Activated effector memory CD4-positive, alpha-beta T cell treated with anti-CD3 and anti-CD28 coated beads, Interleukin-2, amount 50 U/mL, for 16 hours (primary cell): ENCODE measurements at places on chromosomes 2 and 18.

- DNase-seq, result no peak
Observed at GRCh38 chr2:1794821-1795220, 50.5 kb upstream of the PXDN start.

- DNase-seq, result no peak
Observed at GRCh38 chr18:3524706-3525105, 74.7 kb downstream of the TGIF1 start.

GRCh38 chr2:28544405-28544921 lies 48.6 kb downstream of the PLB1 start:
- DNase-seq, result peak; percentile 68

DNA sequence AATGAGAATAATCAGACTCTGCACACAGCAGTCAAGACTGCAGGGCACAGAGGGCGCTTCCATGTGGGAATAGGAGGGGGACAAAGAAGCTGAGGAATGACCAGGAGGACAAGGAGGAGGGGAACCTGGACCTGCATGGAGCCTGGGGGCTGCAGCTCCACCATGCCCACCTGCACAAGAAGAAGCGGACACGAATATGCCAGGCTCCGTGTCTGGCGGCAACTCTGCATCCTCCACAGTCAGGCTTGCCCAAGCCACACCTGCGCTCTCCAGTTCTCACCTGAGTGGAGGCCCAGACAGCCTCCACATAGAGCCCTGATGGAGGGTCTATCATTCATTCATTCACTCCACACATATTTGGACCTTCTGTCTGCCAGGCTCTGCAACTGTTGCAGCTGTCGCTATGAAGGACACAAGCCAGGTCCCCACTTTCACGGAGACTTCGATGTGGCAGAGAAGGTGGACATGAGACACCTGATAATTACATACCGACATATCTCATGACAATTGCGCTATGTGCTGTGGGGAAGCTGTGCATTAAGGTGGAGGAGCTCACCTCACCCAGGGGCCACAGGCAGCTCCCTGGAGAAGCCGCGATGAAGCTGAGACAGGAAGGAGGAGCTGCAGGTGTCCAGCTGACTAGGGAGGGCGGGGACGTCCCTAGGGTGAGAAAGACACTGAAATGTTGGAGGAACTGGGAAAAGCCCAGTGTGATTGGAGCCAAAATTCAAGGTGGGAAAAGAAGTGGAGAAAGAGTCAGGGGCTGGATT lies 159.2 kb downstream of the INHBB start:
- no peak for DNase-seq

GRCh38 chr2:46798041-46798440 lies 117.6 kb downstream of the MCFD2 start:
- DNase-seq, result no peak

DNA sequence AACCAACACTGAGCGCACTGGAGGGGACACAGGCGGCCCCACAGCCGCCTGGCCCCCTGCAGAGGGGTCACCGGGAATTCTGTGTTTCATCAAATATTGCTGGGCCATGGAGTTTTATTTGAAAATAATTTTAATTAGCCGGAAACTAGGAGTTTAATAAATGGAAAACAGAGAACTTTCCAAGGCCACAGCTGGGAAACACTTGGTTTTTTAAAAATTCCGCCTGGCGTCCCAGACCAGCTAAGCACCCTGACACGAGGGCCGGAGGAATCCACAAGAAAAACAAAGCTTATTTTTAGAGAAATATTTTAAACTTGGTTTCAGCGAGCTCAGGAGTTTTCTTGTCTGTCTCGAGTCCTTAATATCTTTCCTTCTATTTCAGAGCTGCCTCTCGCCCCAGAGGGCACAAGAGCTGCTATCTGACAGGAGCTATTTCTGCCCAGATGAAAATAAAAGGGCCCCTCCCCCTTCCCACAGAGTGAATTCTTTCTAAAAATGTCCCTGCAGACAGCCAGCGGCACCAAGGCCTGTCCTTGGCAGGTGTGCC lies 8.2 kb downstream of the ZFP36L2 start:
- no peak for DNase-seq

GRCh38 chr2:46346719-46347118 lies 49.5 kb downstream of the EPAS1 start:
- DNase-seq, result no peak
